ENCODE measurements at places on chromosomes 7 and 10. TPM values are rescaled to one million over a fixed set of nuclear protein-coding genes. Genes with fewer than 3 reads are reported as not detected.

Gene ADAM8
- 6.3 TPM for total RNA-seq

DNA sequence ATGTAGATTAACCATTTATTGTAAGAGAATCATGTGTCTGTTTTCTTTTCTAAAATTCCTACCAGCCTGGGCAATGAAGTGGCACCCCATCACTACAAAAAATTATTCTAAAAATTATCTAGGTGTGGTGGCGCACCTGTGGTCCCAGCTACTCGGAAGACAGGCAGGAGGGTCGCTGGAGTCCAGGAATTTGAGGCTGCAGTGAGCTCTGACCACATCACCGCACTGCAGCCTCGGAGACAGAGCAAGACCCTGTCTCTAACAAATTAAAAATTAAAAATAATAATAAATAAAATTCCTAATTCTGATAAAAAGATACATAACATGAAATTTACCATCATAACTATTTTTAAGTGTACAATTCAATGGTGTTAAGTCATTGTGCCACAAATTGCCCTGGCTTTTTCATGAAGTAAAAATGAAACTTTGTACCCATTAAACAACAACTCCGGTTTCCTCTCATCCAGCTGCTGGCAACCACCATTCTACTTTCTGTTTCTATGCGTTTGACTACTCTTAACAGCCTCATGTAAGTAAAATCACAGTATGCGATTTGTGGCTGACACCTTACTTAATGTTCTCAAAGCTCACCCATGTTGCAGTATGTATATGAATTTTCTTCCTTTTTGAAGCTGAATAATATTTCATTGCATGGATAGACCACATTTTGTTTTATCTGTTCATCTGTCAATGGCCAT, 20.6 kb upstream of the USP6NL start:
- no peak for DNase-seq

DNA sequence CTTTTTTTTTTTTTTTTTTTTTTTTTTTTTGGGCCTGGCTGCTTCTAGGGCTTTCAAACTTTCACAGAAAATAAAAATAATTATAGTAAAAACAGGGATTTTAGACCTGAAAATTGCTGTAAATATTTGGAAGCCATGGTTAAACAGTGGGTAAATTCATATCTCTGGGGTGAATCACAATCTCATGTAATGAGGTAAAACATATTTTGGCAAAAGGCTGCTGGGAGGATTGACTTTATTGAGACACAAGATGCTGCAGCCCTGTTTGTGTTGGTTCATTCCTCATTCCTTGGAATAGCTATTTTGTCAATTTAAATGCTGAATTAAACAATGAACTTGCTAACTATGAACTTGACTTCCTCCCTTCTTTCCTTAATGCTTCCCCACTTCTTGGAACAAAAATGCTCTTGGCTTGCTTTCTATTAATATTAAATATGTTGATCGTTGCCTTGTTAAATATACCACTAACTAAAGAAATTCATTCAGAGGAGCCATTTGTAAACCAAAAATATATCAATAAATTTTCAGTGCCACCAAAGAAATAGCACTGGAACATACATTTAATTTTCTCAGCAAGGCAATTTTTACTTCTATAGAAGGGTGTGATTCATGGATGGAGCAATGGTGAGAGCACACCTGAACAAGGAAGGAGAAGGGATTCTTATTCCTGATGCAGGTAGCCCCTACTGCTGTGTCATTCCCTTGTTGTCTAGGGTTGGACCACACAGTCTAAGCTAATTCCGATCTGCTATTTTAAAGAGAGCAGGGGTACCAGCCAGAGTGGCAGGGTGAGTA, 24.6 kb downstream of the AGK start:
- no peak for DNase-seq

DNA sequence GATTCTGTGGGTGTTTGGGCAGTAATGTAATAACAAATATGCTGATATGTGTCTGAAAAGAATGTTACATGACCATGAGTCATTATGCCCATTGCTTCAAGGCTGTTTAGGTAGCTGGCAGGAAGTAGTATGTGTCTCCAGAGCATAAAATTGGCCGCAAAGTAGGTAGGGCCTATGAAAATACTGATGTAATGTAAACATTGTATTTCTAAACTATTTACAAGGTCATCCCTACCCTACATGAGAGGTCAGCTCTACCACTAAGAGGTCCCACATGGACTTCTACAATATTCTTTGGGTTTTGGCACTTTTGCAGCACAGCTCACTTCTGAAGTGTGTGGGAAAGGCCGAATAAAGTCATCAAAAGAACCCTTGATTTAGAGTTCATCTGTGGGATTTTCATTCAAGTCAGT, 301.9 kb downstream of the AHR start:
- no peak for DNase-seq

DNA sequence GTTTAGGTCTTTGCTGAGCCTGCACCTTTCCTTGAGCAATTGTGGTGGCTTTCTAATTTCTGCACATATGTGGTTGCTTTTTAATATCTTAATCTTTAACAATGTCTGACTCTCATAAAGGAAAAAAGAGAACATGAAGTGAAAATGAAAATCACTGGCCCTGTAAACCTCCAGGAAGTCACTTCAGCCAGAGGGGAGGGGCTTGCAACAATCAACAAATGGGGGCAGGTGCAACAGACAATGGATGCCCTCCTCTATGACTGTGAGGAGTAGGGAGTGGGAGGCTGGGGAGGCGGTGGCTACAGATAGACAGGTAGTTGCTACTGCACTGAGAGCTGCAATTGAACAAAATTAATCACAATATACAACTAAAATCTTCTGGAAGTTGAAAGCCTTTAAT, 1377.4 kb downstream of the XPNPEP1 start:
- no peak for DNase-seq

Gene GPR146
- total RNA-seq: 9.3 TPM

Gene ALDH18A1
- total RNA-seq: 61.0 TPM

GRCh38 chr10:4080225-4080805, 295.3 kb upstream of the KLF6 start:
- DNase-seq: no peak

DNA sequence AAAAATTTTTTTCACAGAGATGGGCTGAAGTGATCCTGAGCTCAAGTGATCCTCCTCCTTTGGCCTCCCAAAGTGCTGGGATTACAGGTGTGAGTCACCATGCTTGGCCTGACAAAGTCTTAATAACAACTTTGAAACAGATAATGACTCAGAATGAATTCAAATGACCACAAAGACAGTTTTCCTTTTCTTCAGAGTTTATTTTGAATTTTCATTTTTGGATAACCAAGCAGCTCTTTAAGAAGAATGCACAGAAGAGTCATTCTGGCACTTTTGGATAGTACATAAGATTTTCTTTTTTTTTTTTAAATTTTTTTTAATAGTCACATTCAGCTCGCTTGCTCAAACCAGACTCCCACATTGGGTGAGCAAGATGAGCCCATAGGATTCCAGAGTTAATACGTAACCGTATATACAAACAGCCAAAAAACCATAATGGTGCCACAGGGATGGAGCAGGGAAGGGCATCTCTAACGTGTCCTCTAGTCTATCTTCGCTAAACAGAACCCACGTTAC, 43.0 kb upstream of the NMT2 start:
- no peak for DNase-seq

GRCh38 chr7:100781255-100781654, 46.1 kb downstream of the EPHB4 start:
- no peak for DNase-seq

DNA sequence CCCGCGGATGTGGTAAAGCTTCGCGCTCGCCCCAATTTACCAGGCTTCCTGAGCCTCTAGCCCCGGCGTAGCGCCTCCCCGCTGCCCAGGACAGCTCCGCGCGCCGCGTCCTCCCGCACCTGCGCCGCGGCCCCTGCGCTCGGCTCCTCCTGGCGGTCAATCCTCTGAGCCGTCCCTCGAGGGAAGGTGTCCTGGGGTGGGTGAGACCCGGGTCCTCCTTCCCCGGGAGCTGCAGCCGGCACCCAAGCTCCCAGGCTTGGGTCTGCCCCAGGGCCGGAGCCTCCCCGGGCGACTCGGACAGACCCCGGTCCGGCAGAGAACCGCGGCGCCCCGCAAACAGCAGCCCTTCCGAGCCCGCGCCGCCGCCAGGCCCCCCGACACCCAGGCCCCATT, 512 bp downstream of the OSBPL3 start:
- no peak for DNase-seq

DNA sequence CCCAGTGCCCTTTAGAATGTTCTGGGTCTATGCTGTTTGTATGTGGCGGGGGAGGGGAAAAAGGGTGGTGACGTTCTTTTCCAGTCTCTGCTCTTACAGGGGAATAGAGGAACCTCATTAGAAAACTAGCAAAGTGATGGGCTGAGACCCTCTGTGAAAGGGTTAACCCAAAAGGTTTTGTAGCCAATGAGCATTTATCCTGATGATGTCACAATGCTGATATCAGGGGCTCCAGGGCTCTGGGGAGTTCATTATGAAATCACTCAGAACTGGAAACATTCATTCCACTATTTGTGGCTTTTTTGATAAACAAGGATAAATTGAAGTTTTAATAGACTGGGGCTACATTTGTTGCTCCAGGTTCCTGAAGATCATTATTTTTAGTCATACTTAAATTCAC, 71.7 kb downstream of the ARID5B start:
- no peak for DNase-seq

Gene PDK4
- 34.8 TPM for total RNA-seq

Gene PDE6C
- not detected for total RNA-seq

GRCh38 chr7:21480693-21481403, 53.0 kb downstream of the SP4 start:
- DNase-seq: no peak

DNA sequence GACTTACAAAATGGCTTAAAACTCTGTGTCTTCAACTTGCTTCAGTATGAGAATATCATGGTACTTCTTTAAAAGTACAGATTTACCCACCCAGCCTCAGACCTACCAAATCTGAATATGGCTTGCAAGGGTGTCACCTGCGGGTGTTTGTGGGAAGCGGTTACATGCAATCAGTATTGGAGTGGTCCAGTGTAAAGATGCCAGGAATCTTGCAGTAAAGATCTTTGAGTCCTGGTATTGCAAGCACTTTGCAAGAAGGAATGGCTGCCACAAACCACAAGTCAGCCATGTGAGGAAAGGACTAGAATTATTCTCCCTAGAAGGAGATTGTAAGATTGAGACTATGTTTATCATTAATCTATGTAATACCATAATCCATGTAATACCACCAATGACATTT, 115.1 kb downstream of the PON1 start:
- no peak for DNase-seq

DNA sequence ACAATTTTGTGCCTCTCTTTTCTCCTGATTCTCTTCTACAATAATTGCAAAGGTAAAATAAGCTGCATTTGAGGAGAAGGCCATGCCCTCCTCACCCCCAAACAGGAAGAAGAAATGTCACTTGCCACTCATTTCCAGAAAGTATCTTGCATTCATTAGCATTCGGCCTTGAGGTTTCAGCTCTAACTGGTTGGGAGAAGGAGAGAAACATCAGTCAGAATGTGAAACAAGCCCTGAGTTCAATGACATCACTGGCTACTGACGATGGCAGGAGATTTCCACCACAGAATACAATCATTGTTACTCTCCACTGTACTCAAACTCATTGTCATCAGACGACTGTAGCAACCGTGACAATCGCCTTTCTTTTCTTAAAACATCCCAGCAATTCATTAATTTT, 72.8 kb downstream of the PRKCQ start:
- DNase-seq: no peak

DNA sequence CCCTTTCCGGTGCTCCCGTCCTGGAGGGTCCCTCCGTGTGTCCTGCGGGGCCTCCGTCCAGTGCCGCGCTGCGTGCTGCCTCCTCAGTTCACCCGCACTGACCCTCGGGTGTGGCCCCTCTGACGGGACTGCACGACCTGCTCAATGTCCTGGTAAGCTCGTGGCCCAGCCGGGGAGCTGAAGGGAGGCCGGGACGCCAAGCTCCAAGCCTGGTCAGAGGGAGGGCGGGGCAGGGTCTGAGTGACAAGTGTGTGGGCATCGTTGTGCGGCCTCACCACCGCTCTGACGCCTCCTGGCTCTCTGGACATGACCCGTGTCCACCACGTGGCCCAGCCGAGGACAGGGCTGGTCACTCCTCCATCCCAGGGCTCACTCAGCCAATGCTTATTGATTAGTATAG, 25.9 kb downstream of the FAM20C start:
- no peak for DNase-seq

GRCh38 chr7:138603549-138604318, 97.4 kb downstream of the SVOPL start:
- DNase-seq: no peak

Gene GFRA1
- total RNA-seq: 49.8 TPM

Gene TRIM50
- 0.20 TPM for total RNA-seq

Gene GPR26
- not detected for total RNA-seq

DNA sequence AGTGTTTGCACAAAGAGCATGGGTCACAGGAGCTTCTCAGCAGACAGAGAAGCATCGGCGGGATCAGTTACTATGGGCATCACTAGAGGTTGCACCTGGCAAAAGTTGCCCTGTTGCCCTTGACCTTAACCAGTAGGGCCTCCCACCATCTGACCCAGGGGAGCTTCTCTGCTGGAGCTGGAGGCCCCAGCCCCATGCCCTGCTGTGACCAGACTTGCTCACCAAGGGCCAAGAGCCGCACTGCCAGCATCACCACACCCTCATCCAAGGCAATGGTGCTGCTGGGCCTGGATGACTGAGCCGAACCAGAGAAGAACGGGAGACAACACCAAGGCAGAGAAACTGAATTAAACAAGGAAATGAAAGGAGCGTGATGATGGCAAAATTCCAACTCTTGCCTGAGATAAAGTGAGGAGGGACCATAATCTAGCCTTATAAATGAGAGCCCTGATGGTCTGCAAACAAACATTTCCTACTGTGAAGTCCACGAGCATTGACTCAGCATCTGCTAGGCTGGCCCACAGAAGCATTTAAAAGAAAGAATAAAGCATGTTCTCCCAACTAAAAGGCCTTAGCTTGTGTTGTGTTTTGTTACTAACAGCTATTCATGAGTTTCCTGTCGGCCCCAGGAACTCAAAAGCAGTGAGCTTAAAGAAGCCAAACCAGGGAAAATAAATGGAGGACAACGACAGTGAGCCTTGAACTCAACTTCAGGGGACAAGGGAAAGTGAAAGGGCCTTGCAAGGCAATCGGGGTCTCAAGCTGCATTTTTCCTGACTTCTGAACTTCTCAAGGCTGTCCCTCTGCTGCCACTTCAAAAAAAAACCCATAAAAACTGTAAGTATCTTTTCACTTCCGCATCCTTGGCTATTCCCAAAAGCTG, 60.4 kb downstream of the AFAP1L2 start:
- DNase-seq: no peak

- peak; percentile 37 for DNase-seq
Observed at GRCh38 chr10:79380125-79380945, 33.1 kb downstream of the PPIF start.

Gene OR2A7
- total RNA-seq: 12.5 TPM
